ENCODE measurements at places on chromosomes 12 and 14. TPM values are rescaled to one million over a fixed set of nuclear protein-coding genes. Genes with fewer than 3 reads are reported as not detected.

GRCh38 chr12:114399664-114400211 is 6.2 kb downstream of the TBX5 start:
- no peak for DNase-seq

DNA sequence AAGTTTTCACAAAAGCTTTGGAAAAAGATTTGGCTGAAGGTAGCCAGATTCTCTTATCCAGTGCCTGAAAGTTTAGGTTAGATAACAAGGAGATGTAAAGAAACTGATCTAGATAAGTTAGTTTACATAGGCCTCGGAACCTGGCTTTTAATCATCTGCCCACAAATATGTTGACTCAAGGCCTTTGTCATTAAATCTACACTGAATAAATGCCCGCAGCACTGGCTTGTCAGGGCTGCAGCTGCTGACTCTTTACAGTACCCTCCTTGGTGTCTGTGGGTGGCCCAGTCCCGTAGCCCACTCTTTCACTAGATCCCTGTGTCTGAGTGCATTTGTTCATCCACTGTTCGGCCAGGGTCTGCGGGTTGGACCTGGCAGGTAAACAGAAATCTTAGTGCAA is 58.0 kb downstream of the TMEM116 start:
- DNase-seq: no peak

- DNase-seq: no peak
These were observed 72.2 kb upstream of the RASSF3 start for GRCh38 chr12:64538121-64538520.

DNA sequence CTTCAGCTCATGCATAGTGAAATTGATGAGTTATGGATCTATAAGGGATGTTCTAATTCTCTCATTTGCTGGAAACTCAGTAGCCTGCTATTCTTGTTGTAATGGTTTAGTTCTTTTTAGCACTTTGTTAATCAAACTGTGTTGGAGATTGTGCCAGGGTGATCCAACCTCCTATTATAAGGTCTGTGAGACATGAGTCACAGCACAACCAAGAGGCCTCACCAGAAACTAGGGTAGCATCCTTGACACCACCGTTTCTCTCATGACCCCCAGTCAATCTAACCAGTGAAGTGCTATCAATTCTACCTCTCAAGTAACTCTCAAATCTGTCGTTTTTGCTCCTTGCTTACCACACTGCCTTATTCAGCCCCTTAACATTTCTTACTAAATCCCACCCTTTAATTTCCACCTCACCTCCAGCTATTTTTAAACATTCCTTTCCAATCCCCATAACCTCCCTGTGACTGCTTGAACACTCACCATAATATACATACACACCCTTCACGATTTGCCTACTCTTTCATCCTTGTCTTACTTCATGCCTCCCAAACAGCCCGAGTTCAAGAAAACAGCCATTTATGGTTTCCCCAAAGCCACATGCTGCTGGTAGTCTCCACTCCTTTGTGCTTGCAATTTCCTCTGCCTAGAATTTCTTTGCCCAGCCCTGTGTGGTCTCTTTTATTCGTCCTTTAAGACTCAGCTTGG is 53.9 kb upstream of the NUDT4 start:
- no peak for DNase-seq

- no peak for DNase-seq
These were observed 612.6 kb downstream of the AACS start for GRCh38 chr12:125677829-125678228.

GRCh38 chr12:52338241-52338960 is 17.2 kb upstream of the KRT83 start:
- DNase-seq: no peak

- no peak for DNase-seq
These were observed 145.5 kb upstream of the TMEM132C start for GRCh38 chr12:128121424-128121823.

DNA sequence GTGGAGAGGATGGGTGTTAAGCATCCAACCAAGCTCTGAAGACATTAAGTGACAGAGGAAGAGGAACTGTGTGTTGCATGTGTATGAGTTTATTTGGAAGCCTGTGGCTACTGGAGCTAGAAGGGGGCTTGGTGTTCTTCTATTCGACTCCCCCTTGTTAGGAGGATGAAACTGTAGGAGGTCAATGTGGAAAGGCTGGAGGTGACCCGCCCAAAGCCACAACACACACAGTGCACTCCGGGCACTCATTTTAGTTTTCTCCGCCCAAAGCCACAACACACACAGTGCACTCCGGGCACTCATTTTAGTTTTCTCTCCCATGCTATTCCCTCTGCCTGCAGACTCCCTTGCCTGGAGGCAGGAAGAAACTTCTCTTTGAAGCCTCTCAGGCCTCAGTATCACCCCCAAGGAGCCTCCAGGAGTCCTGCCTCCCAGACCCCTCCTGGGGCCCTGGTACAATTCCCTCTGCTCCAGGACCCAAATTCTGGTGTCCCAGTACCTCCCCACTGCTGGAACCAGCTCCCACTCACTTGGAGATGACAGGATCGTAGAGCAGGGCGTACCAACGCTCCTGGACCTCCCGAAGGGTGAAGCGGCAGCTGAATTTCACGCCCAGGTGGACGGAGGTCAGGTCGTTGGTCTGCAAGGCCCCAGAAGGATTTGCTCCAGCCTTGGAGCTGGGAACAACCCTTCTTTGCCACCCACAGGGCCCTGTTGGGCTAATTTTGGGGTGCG is 3.8 kb downstream of the MCRS1 start:
- no peak for DNase-seq

DNA sequence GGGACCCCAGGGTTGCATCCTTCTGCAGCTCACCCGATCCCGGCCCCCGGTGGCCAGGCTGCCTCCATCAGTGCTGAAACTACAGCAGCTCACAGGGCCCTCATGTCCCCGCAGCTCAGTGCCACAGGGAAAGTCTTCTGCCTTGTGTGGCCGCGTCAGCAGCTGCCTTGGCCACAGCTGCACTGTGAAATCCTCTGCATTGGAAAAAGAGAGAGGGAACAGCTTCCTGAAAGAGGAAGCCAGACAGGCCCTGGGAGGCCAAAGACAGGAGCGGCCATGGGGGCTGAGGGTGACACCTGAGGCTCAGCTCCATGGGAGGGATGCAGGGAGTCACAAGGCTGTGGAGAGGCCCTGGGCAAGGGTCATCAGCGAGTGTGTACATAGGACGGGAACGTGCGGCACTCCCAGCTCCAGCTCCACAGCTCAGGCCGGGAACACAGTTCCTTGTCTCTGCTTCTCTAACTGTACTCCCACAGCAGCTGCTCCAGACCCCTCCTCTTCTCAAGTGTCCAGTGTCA is 32.7 kb downstream of the PARP2 start:
- no peak for DNase-seq

DNA sequence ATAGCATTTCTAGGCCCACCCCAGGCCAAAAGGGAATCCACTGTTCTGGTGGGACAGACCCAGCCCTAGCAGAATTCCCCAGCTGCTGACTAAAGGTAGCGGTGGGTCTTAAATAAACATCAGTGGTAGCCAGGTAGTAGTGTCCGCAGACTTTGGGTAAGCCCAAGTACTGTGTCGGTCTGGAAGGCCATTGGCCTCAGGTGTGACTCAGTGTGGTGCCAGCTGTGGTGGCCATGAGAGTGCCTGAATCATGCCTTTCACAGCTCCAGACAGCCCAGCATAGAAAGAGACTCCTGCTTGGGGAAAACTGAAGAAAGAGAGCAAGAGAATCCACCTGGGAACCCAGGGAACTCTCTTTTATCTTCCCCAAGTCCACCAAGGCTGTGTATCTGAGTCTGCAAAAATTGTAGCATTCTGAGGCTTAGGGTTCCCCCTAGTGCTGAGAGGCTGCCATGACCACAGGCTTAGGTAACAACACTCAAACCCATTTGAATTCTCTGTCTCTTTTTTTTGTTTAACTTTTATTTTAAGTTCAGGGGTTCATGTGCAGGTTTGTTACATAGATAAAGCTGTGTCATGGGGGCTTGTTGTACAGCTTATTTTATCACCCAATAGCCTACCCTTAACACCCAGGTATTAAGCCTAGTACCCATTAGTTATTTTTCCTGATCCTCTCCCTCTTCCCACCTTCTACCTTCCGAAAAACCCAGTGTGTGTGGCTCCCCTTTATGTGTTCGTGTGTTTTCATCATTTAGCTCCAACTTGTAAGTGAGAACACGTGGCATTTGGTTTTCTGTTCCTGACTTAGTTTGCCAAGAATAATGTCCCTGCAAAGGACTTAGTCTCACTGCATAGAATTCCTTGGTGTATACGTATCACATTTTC is 16.7 kb upstream of the CD163L1 start:
- no peak for DNase-seq

DNA sequence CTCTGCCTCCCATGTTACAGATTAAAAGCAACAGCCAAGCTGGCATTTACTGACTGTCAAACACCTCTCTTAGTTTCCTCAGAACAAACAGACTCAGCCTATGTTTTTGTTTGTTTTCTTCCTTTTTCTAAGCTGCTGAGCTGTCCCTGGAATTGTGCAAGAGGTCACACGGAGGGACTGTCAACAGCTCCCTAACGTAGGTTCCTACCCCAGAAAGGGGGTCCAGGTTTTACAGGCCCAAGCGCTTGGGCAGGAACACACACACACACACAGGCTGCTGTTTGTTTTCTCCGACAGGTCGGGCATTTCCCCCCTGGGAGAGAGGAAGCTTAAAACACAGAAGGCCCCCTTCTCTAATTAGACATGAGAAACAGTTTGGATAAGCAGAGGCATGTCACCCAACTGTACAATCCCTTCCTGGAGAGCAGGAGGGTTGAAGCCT is 739.6 kb upstream of the TBX3 start:
- DNase-seq: no peak

Gene RHOJ
- total RNA-seq: 20.7 TPM

- peak; percentile 59 for DNase-seq
These were observed at the start of gene C14orf132 for GRCh38 chr14:96038920-96039632. TSS of gene C14orf132 (plus strand) at chr14:96039362. CDS start at chr14:96039501, 139 bp downstream.

GRCh38 chr14:40447017-40447416 is 1014.8 kb upstream of the FBXO33 start:
- no peak for DNase-seq

Gene KRT71
- not detected for total RNA-seq

Gene KCNA5
- total RNA-seq: 3.7 TPM

Gene ACOT4
- total RNA-seq: 0.20 TPM

DNA sequence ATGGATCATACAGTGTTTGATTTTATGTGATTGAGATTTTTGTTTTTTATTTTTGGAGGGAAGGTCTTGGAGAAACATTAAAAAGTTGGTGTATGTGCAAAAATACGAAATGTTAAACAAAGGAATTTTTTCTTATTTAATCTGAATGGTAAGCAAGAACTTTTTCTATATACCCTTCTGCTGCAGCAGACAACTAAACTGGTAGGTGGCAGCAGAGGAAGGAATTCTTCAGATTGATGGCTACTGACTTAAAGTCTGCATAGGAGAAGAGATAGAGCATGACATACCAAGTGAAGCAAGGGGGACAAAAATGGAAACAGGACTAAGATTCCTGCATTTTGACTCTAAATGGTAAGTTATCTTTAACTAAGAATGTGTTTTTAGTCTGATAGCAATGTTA is 42.0 kb upstream of the A2ML1 start:
- no peak for DNase-seq
